Cerebellar cortex (tissue), 1 donor: ENCODE measurements at places on chromosomes 1 and 21.

GRCh38 chr1:113217447-113218208 lies 144.6 kb downstream of the LRIG2 start:
- DNase-seq, result no peak

DNA sequence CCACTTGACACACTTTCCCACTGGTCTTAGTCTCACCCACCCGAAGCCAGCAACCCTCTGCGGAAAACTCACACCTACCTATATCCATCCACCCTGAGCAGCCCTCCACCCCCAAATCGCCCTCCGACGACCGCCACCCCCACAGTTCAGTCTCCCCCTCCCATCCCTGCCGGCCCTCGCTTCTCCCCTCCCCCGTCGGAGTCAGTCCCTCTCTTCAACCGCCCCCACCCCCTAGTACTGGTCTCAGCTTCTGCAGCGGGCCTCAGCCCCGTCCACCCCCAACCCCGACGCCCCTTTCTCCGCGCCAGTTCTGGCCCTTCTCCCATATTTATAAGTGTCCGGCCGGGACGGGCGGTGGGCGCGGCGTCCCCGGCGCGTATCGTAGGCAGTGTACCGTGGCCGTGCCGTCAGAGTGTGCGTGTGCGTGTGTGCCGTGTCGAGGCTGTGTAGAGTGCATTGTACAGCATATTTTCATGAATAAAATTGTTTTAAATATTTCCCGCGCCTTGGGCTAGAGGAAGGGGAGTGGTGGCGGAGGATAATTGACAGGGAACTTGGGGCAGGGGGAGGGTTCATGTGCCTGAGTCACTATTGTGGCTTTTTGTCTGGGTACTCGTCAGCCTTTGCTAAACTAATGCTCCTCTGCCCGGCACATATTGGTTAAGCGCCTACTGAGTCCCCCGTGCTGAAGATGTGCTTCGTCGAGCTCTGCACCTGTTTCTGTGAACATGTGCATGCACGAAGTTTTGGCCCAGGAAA lies 22.0 kb downstream of the FOXO6 start:
- DNase-seq, result no peak

DNA sequence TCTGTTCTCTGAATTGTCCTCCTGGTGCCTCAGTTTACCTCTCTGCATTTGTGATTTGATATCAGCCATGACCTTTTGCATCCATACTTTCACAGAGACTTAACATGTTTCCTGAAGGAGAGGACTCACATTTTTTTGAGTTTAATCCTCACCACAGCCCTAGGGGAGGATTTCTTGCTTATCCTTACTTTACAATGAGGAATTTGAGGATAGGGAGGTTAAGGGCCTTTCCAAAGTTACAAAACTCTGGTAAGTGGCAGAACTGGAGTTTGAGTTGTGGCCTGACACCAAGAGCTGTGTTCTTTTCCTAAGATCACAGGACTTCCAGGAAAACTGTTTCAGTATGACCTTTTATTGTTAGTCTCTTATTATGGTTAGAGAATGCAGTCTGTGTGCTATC lies 34.2 kb downstream of the TNFRSF8 start:
- DNase-seq, result no peak

DNA sequence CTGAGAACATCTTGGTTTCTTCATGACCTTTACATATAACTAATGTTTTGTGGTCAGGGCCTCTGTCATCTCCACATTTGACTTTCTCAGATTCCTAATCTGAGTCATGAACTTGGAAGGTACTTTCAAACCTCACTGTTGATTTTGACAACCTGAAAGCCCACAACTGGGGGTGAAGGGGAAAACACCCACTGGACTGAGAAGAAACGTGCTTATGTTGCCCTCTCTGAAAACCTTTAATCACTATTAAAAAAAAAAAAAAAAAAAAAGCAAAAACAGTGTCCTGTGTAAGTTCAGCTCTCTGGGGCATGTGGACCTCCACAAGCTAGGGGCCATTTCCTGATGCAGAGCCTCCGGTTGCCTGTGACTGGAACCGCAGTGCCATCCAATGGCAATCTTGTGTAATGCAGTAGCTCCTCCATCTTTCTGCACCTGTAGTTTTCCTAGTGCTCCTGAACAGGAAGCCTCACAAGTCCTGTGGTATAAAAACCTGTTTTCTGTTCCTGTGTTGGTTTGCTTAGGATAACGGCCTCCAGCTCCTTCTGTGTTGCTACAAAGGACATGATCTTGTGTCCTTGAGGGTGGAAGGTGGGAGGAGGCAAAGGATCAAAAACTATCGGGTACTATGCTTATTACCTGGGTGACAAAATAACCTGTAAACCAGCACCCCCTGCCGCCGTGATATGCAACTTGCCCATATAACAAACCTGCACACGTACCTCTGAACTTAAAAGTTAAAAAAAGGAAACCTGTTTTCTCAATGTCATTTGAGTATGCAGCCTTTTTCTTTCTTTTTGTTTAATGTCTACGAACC lies 124.5 kb downstream of the ZNF648 start:
- DNase-seq, result peak; percentile 83

DNA sequence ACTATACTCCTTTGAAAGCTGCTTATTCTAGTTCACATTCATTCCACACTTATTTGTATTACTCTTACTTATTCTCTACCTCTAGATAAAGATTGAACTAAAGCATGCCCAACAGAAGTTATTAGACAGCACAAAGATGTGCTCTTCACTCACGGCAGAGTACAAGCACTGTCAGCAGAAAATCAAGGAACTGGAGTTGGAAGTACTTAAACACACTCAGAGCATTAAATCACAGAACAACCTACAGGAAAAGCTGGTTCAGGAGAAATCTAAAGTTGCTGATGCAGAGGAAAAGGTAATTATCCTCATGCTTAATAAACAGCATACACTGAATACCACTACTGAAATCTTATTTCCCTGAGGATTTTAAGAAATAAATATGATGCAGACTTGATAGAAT lies 81.3 kb upstream of the PPIH start:
- no peak for DNase-seq

- DNase-seq, result no peak
These were observed 131.6 kb upstream of the POU3F1 start for GRCh38 chr1:38178216-38178615.

DNA sequence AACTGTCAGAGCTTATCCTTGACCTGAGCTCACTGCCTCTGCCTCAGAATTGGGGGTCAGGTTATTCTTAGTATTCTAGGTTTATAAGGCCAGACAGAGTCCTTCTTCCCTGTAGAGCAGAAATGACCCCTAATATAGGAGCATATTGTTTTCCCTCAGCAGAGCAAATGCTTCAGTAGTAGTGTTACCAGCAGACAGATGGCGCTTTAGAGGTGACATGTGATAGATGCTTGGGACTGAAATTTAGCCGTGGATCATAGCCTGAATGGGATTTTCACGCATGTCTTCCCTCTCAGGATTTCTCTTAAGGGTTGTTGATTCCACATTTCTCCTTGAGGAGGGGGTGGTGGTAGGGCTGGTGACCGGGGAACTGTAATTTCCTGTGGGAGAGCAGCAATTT lies 24.5 kb downstream of the ADARB1 start:
- DNase-seq, result peak; percentile 86

- DNase-seq, result no peak
These were observed 7.8 kb downstream of the MYBPH start for GRCh38 chr1:203167913-203168200.

GRCh38 chr1:174942547-174943255 lies 57.0 kb upstream of the CACYBP start:
- peak; percentile 54 for DNase-seq

GRCh38 chr1:200384818-200385390 lies 24.9 kb downstream of the ZNF281 start:
- no peak for DNase-seq

DNA sequence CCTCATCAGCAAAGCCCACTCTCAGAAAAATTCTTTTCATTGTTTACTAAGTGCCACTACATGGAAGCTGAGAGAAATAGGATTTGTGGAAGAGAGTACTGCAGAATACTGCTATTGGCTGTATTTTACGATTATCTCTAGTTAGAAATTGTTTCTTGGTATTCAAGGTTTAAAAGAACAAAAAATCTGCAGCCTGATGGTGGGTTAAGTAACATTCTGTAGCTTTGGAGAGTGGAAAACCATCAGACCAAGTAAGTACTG lies 27.3 kb downstream of the PTTG1IP start:
- no peak for DNase-seq

- DNase-seq, result no peak
These were observed 14.6 kb upstream of the PRRC2C start for GRCh38 chr1:171470726-171471125.

DNA sequence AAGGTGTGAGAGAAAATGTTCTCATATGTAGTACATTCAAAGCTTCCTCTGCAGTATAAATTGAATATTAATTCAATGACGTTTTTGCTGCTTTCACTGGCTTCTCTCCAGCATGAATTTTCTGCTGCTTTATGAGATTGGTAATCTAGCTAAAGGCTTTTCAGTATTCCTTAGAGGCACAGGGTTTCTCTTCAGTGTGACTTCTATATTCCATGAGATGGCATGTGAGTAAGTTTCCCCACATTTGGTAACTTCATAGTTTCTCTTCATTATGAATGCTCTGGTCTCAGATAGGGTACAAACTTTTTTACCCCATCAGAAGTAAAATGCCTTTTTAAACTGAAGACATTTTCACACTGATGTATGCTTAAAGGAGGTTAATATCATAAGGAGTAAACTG lies 10.4 kb upstream of the KLF18 start:
- no peak for DNase-seq

- no peak for DNase-seq
These were observed 294.0 kb downstream of the LRRC40 start for GRCh38 chr1:69911301-69911801.

GRCh38 chr1:23634840-23635651 lies 56.6 kb upstream of the RPL11 start:
- peak; percentile 74 for DNase-seq

GRCh38 chr1:19310061-19310460 lies 1.9 kb downstream of the AKR7A2 start:
- DNase-seq, result no peak

DNA sequence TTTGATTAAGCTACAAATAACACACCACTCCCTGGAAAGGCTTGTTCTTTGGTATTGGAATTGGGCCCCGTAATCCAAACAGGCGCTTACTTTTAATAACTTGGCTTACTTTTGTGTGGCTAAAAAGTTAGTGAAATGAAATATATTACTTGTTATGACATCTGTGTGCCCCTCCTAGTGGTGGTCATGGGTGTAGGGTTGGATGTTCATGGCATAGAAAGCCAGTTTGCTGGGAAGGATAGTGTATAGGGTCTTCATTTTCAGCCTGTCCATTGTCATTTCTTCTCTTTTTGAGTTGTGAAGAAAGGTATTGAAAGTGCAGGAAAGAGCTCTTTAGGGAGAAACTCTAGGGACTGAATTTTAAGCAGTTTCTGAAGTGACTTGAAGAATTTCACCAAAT lies 5.9 kb downstream of the CDC14A start:
- DNase-seq, result no peak

DNA sequence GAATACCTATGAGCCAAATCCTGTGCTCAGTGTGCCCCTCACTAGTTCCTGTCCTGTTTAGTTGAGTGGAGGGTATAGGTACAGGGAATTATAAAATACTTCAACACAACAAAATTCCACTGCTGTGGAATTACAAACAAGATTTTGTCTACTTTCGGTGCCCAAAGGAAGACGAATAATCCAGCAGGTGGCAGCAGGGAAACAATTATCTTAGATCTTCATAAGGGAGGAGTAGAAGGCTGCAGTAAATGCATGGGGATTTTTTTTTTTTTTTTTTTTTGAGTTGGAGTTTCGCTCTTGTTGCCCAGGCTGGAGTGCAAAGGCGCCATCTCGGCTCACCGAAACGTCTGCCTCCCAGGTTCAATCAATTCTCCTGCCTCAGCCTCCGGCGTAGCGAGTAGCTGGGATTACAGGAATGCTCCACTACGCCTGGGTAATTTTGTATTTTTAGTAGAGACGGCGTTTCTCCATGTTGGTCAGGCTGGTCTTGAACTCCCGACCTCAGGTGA lies 2.0 kb upstream of the PIP5K1A start:
- DNase-seq, result peak; percentile 92

GRCh38 chr1:153649863-153650235 lies 8.7 kb upstream of the SNAPIN start:
- peak; percentile 64 for DNase-seq

- no peak for DNase-seq
These were observed 184.7 kb downstream of the ETS2 start for GRCh38 chr21:38990424-38990794.

GRCh38 chr1:150535511-150536287 lies 13.5 kb upstream of the ADAMTSL4 start:
- DNase-seq, result no peak

- no peak for DNase-seq
These were observed 64.4 kb downstream of the SLC37A1 start for GRCh38 chr21:42578034-42578433.

DNA sequence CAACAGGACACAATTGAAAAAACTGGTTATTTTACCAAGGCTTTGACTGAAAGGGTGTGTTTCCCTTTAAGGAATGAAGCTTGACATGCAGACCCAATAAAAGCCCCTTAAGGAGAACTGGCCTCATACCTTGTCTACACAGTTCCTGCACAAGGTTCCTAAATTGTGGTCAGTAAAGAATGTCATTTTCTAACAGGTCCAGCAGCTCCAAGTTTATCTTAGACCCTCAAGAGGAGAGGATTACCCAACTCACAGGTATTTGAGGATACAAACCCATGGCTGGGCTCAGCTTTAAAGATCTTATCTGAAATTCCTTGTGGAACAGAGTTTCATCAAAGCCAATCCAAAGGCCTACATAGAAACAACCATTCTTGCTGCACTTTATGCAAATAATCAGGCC lies 31.4 kb upstream of the CBR3 start:
- no peak for DNase-seq

DNA sequence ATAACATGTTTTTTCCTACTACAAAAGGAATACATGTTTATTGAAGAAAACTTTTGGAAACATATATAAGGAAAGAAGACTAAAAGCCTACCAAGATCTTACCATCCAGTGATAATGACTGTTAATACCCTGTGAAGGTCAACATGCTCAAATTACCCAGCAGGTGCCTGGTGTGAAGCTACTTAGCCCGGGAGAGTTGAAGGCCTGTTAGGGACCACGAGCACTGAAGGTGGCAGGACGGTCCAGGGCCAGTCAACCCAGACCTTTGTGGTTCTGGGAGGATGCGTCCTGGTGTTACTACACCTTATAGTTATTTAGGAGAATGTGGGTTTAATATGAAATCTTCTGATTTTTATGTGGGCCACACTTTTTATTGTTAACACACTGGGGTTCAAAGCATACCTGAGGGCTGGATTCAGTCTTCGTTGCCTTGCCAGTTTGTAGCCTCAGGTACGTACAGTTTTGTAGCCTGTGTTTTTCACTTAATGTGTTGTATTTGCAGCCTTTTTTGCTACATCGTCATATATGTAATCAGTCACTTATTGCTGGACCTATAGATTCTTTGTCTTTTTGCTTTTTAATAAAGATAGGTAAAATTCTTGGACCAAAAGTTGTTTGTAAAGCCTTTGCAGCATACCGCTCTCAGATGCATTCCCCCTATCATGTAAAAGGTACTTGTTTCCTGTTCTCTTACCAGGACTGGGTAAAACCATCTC lies 9.8 kb downstream of the ITSN1 start:
- DNase-seq, result no peak

GRCh38 chr1:77639056-77639455 lies 43.4 kb downstream of the ZZZ3 start:
- no peak for DNase-seq

- no peak for DNase-seq
These were observed 94.1 kb downstream of the ADGRL2 start for GRCh38 chr1:81894867-81895266.
